Activated T-helper 17 cell treated with anti-CD3 and anti-CD28 coated beads, Interleukin-2, amount 50 U/mL, for 72 hours (primary cell): ENCODE measurements at places on chromosomes 2 and 18.
A peak's percentile ranks its signal among the peaks of the same experiment; 100 is the strongest.

DNA sequence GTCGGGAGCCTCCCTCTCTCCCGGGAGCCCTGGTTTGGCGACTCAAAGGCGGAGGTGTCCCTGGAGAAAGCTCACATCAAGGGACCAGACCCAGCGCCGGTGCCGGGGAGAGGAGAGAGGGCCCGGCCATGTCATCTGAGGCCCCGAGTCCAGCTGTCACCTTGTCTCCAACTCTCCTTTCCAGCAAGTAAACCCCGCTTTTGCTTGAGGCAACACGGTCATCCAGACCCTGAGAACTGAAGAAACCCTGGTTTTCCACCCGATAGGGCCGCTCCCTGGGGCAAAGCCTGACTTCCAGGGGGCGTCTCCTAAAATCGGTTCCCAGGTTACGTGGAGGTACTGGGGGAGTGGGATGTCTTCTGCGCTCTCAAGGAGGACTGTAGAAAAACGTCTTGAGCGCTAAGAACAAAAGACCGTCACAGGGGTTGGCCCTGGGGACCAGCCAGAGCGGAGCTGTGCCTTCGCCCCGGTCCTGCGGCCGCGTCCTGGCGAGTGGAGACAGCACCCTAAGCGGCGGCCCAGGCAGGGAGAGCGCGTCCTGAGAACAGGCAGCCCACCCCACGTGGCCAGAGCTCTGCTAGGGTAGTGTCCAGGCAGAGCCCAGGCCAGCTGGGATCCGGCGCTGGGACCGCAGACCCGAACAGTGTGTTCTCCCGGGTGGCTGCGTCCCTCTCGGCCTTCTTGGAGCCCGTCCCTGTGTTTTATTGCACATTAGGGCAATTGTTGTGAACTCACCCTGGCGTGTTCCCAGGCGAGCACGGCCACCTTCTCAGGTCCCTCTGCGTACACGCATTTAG is 55.7 kb downstream of the TMEM18 start:
- ATAC-seq = no peak

GRCh38 chr2:78132391-78133370 is 610.5 kb upstream of the LRRTM4 start:
- ATAC-seq = no peak

GRCh38 chr2:144595279-144595678 is 75.4 kb upstream of the ZEB2 start:
- ATAC-seq = no peak

GRCh38 chr2:88856409-88857135 is 165.1 kb downstream of the RPIA start:
- no peak for ATAC-seq

DNA sequence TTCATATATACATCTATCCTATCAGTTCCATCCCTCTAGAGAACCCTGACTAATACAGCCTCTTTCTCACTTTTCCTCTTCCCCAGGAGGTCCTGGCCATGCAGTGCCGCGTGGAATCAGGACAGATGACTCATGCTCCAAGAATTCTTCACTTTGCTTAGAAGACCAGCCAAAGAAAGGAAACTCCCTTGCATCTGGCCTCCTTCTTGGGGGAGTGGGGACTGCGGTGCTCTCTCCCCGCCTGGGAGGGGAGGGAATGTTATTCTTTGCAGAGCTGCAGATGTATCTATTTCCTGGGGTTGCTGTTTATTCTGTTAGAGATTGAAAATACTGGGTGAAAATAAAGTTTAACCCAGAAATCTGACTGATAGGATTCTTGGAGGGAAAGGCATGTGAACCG is 111.5 kb upstream of the SH3BP4 start:
- ATAC-seq = no peak

DNA sequence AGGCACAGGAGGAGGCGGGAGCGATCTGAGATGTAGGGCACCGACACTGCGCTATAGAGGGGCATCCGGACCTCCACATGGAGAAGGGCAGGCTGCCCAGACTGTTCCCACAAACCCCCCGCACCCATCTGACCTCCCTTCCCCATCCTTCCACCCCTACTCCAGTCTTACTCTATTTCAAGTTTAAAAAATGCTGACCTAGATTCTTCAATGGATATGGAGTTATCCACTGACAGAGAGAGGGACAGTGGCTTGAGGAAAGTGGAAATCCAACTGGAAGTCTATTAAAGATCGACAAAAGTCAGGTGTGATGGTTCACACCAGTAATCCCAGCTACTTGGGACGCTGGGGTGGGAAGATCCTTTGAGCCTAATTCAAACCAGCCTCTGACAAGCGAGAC is 5.1 kb upstream of the DGUOK start:
- ATAC-seq = no peak

DNA sequence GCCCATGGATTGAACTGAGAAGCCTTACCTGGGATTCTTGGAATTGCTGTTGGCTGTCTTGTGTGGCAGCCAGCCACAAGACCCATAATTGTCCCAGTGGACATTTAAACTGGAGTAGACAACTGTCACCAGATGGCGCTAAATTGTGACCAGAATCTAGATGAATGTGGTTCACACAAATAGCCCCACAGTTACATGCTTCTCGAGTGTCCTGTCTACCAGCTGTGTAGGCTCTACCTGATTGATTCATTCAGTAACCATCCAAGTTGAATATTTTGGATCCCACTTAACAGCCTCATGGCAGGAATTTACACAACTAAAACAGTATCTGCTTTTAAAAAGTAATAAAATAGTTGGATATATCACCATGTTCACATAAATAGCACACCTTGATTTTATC is 73.2 kb downstream of the MAP4K4 start:
- peak; percentile 56 for ATAC-seq

DNA sequence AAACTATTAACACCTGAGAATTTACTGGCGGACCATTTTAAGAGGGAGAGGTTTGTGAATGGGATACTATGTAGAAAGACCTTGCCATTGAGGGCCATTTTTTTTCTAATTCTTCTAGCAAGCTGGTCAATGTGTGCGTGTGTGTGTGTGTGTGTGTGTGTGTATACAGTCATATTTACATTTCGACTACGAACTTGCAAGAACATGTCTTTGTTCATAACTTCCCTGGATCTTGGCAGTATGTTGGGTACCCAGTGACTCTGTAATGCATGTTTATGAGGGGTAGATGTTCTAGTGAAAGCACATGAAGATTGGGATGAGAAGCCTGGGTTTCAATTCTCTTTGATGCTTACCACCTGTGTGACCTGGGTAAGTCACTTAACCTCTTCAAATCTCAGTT is 133.6 kb downstream of the UBE2E3 start:
- ATAC-seq = no peak

GRCh38 chr2:219563271-219563928 is 7.9 kb downstream of the OBSL1 start:
- no peak for ATAC-seq

DNA sequence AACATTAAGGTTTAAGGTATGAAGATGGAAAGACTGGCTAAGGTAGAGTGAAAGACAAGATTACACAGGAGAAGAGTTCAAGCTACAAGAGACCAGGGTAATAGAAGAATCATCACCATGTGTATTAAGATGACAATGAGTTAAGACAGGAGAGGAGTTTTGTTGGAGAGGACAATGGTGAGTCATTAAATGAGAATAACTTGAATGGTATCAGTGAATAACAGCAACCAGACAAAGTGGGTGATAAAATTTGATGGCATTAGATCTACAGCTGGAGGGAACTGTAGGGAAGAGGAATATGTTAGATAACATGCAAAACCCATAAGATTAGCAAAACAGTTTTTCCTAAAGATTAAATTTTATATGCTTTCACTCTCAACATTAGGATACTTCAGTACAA is 18.8 kb upstream of the ENOSF1 start:
- no peak for ATAC-seq

GRCh38 chr2:119282996-119283511 is 59.4 kb downstream of the STEAP3 start:
- ATAC-seq = no peak

DNA sequence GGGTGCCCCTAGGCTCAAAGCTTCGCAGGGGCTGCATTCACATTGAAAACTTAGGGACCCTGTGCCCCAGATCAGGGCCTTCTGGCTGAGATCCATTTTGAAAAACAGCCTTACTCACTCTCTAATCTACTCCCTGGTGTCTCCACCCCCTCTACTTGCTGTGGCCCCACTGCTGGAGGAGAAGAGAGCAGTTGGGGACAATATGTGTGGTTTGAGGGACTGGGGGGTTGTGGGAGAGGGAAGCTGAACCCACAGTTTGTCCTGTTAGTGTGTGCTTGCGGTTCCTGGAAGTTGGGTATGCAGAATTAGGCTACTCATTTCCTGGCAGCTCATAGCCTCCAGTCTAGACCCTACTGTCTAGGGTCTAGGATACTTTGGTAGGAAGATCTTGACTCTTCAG is 211.4 kb downstream of the PRKCE start:
- peak; percentile 56 for ATAC-seq

GRCh38 chr2:229873123-229873581 is 48.7 kb downstream of the TRIP12 start:
- peak; percentile 70 for ATAC-seq

- no peak for ATAC-seq
Measured at GRCh38 chr2:25164561-25164960, 3.8 kb downstream of the POMC start.

GRCh38 chr2:25335971-25336370 is 5.8 kb downstream of the DNMT3A start:
- ATAC-seq = no peak

- no peak for ATAC-seq
Measured at GRCh38 chr2:132420816-132421805, 4.5 kb downstream of the GPR39 start.

- ATAC-seq = no peak
Measured at GRCh38 chr18:39485696-39486095, 1920.1 kb upstream of the CELF4 start.

DNA sequence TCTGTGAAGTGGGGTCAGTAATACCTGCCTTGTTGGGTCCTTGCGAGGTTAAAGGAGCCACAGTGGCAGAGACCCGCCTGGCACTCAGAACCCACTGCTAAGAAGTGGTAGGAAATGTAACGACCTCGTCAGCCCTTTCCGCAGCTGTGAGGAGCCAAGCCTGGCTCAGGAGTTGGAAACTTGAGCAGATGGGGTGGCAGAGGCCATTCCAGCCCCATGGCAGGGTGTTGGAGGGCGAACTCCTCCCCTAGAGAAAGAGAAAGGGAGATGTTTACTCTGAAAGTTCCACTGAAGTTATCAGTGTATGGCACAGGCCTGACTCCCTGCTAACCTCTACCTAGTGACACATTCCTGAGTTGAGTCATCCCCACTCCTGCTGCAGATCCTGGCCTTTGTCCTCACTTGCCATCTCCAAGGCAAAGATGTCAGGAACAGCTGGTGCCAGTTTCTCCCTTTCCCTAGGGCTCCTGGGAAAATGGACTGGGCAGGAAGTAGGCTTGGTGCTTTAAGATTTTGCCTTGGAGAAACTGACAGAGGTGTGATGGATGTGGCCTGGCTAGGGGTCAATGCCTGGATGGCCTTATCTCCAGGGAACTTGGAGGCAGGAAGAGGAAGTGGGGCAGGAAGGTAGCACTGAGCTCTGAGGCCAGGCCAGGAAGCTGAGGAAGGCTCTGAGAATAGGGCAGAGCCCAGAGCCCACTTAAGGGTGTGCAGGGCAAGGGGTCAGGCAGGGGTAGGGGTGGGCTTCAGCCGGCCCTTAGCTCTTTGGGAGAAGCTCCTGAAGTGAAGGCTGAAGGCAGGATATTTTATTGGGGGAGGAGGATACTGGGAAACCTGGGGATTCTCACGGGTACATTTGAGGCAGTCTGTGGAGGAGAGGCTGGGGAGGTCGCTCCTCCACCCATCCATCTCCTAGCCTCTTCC is 888 bp downstream of the VAMP5 start:
- peak; percentile 86 for ATAC-seq

DNA sequence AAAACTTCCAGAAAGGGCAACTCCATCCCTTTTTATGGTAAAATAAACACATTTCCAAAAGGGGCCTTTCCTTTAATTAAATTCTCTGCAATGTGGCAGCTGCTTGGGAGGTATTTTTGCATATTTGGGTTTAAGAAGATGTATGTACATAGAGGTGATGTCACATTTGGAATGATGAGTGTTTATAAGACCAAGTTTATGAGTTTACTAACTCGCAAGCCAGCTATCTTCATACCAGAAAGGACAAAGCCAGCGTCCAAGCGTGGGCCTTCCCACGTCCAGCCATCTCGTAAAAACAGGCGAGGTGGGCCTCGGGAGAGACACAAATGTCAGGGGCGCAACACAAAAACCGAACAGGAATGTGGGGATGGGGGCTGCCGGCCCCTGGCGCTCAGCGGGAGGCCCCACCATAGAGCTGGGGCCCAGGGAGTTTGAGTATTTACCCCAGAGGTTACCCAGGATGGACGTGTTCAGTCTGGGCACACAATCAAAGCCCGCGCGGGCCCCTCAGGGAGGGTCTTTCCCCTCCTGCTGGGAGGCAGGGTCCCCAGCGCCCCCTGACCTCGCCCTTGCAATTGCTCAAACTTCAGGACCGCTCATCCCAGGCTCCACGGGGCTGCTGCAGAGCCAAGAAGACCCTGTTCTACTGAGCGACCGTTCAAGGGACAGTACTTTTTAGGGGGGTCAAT is 137.3 kb downstream of the TWIST2 start:
- no peak for ATAC-seq

DNA sequence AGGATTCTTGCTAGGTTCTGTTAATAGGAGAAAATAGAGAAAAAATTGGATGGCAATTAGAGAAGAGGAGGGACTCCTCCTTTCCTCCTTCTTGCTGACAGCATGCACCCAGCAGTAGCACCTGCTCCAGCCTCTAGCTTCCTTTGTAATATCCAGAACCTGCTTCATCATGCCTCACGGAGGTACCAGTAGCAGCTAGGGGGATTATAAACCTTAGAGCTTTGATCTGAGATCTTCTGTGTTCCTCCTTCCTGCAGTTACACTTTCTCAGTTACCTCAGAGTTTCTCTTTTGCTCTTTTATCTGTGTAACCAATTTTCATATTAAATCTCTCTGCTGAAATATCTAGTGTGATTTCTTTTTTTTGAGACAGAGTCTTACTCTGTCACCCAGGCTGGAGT is 16.6 kb downstream of the DPP4 start:
- no peak for ATAC-seq

DNA sequence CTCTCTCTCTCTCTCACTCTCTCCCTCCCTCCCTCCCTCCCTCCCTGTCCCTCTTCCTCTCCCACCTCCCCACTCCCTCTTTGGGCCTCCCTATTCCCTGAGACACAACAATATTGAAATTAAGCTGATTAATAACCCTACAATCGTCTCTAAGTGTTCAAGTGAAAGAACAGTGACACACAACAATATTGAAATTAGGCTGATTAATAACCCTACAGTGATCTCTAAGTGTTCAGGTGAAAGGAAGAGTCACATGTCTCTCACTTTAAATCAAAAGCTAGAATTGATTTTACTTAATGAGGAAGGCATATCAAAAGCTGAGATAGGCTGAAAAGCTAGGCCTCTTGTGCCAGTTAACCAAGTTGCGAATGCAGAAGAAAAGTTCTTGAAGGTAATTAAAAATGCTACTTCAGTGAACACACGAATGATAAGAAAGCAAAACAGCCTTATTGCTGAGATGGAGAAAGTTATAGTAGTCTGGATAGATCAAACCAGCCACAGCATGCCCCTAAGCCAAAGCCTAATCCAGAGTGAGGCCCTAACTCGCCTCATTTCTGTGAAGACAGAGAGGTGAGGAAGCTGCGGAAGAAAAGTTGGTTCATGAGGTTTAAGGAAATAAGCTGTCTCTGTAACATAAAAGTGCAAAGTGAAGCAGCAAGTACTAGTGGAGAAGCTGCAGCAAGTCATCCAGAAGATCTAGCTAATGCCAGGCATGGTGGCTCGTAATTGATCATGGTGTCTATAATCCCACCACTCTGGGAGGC is 21.3 kb downstream of the MALT1 start:
- peak; percentile 33 for ATAC-seq

- ATAC-seq = peak; percentile 37
Measured at GRCh38 chr18:23619388-23619881, 33.1 kb upstream of the NPC1 start.

- ATAC-seq = peak; percentile 15
Measured at GRCh38 chr2:10378189-10378588, 69.9 kb downstream of the ODC1 start.
